ENCODE measurements at places on chromosomes 13 and 19.

DNA sequence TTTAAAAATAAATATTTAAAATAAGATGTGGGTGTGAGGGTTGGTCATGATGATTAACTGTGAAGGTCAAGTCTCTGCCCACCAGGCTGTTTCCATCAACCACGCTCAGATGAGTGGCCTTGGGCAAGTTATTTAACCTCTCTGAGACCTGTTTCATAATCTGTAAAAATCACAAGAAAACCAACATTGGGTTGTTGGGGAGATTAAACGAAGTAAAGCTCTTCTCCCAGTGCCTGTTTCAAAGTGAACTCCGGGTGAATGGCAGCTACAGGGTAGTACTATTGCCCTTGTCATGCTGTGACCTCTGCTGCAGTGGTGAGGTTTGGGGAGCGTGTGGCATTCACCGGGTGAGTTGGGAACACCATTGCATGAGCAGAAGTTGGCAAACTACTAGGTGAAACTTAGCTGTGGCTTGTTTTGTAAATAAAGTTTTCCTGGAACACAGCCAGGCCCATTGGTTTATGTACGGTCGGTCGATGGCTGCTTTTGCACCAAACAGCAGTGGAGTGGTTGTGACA is 153.2 kb downstream of the USP12 start:
- DNase-seq = no peak

GRCh38 chr19:54305141-54305540 is 7.8 kb downstream of the LILRA5 start:
- DNase-seq = no peak

DNA sequence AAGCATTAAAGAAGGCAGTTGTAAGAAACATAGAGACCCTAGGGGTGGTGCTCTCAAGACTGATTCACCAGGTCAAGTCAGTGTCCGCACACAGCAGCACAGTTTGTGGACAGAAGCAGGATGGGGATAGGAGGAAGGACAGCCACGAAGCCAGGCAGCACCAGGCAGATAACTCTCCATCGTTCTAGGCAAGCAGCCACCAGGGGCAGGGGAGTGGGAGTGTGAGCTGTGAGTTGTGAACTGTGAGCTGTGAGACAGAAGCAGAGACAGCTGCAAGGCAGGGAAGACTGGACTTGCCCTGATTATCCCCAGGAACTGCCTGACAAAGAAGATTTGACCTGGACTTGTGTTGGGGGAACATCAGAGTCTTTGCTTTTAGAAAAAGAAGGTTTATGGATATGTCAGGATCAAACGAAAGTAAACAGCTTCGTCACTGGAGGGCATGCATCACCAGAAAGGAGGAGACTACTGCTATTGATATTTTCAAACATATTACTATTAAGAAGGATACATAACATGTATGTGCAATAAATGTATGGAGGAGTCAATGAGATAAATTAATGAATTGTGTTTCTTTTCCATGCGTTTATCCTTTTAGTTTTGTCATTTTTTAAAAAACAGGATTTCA is 286.1 kb downstream of the IRS2 start:
- DNase-seq = no peak

- DNase-seq = no peak
Observed at GRCh38 chr13:114161644-114162532, 17.2 kb upstream of the CFAP97D2 start.

GRCh38 chr19:9848060-9848459 is 12.9 kb downstream of the PIN1 start:
- no peak for DNase-seq

- no peak for DNase-seq
Observed at GRCh38 chr13:26025196-26025595, 26.6 kb downstream of the SHISA2 start.
